ENCODE measurements at places on chromosomes 4 and X.

- DNase-seq = no peak
Measured at GRCh38 chr4:100366213-100366612, 151.6 kb downstream of the EMCN start.

- DNase-seq = no peak
Measured at GRCh38 chr4:123216946-123217345, 179.6 kb upstream of the SPRY1 start.

- no peak for DNase-seq
Measured at GRCh38 chrX:144819406-144819805, 427.9 kb upstream of the SPANXN1 start.

DNA sequence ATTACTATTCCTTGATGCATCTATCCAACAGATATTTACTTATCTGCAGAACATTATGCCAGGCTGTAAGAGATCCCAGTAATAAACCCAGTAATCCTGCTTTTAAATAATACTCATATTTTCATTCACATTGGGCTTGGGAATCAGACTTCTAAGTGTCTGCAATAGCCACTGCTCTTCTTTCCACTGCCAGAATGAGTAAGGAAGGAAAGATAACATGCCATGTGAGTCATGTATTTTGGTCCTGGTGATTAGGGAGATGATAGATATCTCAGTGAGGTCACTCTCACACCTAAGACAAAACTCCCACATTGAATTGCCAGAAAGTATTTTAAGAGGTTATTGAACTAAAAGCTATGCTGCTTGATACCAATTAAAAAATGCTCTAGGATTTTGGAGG lies 13.9 kb upstream of the HEPH start:
- no peak for DNase-seq

GRCh38 chr4:18422685-18423084 lies 401.1 kb upstream of the LCORL start:
- no peak for DNase-seq

DNA sequence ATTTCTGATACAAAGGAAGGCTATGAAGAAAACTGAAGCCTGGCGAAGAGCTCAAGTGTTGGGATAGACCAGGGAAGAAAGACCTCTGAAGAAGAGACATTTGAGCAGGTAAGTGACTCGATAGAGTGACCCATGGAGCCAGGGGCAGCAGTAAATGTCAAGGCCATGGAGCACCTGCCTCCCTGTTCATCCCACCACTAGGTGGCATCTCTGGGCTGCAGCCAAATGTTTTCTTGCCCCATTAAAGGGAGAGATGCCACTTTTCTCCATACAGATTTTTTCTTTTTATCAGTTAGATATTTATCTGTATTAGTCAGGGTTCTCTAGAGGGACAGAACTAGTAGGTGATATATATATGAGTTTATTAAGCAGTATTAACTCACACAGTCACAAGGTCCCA lies 4.9 kb upstream of the ZNF81 start:
- peak; percentile 46 for DNase-seq

- DNase-seq = no peak
Measured at GRCh38 chr4:47729131-47729680, 108.7 kb downstream of the CORIN start.

GRCh38 chrX:71198066-71198465 lies 25.0 kb upstream of the GJB1 start:
- DNase-seq = no peak

- no peak for DNase-seq
Measured at GRCh38 chr4:24598025-24598424, 13.7 kb upstream of the DHX15 start.

DNA sequence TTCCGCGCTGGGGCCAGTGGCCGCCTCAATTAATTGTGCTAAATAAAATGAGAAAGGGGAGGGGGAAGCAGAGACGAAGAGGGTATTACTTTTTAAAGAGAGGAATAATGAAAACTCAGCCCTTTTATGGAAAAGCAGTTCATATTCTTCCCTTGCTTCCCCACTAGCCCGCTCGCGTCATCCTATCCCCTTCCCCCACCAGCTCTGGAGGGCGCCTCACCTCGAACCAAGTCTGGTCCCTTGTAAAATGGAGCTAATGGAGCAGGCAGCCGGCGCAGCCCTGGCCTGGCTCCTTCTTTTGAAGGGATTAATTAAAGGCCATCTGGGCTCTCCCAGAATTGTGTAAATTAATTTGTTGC lies 511 bp upstream of the NKX6-1 start:
- DNase-seq = no peak

DNA sequence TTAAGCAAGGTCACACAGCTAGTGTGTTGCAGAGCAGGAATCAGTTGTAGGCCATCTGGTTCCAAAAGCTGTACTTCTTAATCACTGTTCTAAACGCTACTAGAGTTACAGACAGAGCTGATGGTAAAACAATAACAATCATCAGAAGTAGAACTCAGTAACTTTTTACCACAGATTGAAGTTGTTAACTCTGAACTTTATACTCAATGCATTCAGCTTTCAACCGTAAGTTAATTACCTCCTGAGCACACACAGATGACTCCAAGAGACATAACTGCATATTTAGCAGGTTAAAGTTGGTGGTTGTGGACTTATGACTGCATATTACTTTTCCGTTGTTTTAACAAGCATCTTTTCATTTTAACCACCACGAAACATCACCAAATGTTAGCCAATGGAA lies 127.3 kb downstream of the PRSS12 start:
- DNase-seq = no peak

DNA sequence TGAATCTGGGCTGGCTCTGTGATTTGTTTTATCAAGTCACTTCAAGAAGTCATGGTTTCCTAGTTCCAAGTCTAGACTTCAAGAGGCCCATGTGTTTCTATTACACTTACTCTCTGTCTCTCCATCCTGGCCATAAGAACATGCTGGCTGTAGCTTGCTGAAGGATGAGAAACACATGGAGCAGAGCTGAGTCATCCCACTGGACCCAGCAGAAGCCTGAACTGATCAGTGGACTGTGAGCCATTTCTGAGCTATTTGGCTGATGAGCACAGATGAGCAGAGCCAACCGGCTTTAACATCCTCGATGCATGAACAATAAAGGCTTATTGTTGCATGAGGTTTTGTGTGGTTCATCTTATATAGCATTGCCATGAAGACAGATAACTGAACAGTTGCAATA lies 290.6 kb upstream of the BOD1L1 start:
- no peak for DNase-seq

DNA sequence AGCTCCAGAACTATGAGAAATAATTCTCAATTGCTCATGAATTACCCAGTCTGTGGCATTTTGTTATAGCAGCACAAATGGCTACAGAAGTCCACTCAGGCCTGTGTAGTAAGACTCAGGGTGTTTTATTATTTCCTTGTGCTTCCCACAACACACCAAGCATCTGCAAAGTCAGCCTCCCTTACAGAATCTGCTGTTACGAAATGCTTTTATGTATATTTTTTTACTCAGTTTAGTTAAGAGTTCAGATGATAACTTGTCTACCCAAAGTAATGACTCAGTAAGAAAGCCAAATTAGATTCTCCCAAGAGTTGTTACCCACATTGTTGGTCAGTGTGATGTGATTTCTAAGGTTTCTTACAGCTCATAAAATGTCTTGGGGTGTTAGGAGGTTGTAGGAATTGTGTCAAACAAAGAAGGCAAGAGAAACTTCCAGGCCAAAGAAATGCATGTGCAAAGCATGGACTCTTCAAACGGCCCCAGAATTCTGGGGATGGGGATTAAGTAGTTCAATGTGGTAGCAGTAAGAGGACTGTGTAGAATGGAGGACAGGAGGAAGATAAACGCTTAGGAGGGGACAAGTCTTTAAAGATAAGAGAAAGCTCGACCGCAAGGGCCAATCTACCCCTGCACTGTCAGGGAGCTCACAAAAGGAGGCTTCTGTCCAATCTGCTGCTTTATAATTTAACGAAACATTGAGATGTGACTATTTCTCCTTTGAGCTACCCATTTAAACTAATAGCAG lies 35.4 kb upstream of the TMEM184C start:
- DNase-seq = no peak

GRCh38 chrX:97597954-97598353 lies 714.2 kb downstream of the RPA4 start:
- DNase-seq = peak; percentile 0

DNA sequence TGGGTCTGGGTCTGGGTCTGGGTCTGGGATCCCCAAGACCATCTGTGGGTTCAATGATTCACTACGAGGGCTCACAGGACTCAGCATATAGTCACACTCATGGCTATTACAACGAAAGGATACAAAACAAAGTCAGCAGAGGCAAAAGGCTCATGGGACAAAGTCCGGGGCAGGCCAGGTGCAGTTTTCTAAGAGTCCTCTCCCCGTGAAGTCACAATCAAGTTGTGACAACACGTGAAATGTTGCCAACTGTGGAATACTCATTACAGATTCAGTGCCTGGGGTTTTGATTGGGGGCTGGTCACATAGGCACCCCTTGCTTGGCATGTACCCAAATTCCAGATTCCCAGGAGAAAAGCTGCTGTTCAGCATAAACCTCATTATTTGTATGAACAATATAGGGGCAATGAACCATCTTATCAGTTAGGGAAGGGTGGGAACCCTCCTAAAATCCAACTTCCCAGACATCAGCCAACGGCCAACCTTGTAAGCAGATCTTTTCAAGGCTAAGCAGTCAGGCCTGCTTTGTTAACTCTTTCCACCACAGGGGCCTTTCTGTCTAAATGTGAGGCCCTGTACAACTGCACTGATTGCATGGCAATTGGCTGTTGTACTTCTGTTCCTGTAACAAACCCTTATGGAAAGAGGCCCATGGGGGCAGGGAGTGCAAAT lies 58.2 kb upstream of the DIPK2B start:
- DNase-seq = no peak

DNA sequence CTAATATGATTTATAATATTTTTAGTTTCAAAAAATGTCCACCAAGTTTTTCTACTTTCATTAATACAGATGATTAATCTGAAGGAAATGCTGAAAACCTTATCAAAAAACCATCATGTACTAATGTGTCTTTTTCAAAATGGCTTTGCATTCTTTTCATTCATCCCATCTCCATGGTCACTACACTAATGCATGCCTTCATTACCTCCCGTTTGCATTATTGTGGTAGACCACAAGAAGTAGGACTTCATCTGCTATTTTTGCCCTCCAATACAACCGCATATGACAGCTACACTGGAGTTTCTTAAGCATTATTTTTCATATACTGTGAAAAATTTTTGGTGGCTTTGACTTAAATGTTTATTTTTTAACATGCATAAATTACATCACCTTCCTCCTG lies 37.9 kb upstream of the FSTL5 start:
- DNase-seq = no peak

DNA sequence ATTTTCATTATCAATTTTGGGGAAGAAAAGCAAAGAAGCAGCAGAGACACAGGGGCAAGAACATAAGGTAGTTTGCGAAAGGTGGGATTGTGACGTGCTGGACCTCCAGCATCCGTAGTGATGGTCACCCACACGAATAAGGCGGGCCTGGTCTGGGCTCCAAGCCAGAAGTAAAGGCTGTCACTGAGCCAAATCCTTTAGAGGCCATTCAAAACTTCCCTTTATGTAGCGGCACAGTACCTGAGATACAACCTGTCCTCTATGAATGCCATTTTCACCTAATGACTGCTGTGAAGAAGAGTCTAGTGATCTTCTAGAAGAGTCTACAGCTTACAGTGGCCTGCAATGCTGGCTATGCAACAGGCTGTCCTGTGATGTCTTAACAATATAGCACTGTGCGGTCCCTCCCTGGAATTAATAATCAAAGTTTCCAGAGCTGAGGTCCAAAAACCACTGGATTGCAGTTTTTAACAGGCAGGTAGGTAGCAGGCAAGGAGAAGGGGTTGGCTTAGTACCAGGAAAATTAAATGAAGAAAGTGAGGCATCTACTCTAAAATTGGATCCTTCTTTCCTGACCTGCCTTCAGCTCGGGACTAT lies 56.2 kb downstream of the TRIML1 start:
- DNase-seq = no peak

DNA sequence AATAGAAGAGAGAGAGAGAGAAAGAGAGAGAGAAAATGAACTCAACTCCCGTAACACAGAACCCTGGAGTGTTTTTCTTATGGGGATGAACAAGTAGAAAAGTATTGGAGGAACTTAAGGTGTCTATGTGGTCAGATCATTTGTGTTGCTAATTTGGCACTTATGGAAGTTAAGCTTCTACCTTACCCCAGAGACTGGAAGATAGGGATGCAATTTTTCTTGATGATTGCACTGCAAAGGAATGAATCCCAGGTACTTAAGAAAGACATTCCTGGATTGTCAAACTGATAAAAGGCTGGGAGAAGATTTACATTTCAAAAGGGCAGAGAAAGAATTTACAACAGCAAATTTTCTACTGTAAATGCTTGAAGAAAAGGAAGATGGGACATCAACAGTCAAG lies 57.2 kb downstream of the MAP9 start:
- no peak for DNase-seq

GRCh38 chr4:42596918-42597317 lies 60.0 kb downstream of the ATP8A1 start:
- no peak for DNase-seq

GRCh38 chrX:15566244-15566643 lies 34.5 kb downstream of the ACE2 start:
- DNase-seq = no peak

- no peak for DNase-seq
Measured at GRCh38 chr4:157655096-157655809, 434.7 kb downstream of the GRIA2 start.

- no peak for DNase-seq
Measured at GRCh38 chrX:13159886-13160285, 115.5 kb upstream of the FAM9C start.

DNA sequence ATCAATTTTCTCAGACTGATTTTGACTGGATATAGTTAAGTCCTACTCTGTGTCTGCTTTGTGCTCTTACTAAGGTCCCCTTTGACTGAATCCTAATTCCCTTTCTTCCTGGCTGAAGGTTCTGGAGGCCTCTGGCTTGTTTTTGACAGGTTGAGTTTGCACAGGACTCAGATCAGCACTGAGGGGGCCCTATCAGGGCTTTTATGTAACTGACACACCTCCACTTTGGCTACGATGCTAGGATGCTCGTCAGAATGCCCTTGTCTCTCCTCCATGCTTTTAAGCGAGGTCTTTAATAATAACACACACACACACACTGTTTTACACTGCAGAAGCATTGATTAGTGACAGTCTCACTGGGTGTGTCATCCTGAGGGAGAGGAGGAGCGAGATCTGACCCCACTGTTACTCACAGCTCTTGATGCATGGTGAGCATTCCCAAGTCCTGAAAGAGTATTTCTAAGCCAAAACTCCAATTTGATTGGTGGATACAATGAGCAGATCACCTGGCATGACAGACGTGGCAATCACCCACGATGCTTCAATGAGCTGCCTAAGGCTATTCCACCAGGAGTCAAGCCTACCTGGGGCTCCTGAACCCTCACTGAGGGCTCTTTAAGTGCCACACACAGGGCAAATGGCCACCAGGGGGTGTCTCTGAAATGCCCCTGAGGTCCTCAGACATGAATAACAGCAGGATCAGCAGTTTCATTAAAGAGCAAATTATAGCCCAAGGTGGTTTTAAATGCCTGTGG lies 130.4 kb upstream of the CPEB2 start:
- peak; percentile 23 for DNase-seq

DNA sequence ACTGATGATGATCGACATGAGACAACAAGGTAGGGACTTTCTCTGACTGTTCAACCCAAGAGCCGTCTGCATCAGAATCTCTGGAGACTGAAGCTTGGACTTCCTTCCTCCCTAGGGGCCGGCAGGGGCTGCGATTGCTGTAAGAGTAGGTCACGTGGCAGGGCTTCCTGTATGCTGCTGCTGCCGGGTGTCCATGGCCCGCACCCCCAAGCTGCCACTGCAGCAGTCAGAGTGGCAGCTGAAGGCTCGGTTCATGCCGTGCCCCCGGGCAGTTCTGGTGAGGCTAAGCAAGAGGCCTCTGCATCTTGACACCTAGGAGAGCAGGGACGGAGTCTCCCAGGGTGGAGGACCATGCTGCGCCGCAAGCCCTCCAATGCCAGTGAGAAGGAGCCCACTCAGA lies at the start of gene SASH3:
Gene SASH3 (plus strand): TSS at position 203 of the 400 bp plus-strand sequence. CDS start 149 bp downstream, at position 352.
- DNase-seq = no peak

GRCh38 chrX:68692651-68693050 lies 45.2 kb downstream of the STARD8 start:
- DNase-seq = no peak
